ENCODE measurements at places on chromosomes 5 and 9.
A peak's percentile ranks its signal among the peaks of the same experiment; 100 is the strongest.

DNA sequence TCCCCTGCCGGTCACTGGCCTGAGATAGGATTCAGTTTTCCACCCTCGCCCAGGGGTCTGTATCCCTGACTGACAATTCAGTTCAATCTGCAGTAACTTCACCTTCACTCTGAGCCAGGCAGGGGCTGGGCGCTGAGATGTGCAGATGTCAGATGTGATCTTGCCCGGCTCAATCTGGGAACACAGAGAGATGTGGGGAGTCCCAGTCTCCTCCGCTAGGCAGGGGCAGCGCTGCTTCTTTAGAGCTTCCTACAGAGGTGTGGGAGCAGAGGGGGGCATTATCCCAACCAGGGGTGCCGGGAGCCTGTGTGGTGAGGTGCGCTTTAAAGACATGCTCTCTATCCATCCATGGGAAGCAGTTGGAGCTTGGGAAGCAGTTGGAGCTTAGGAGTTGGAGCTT lies 14.6 kb downstream of the TMOD1 start:
- no peak for DNase-seq

GRCh38 chr9:88828018-88828417 lies 163.2 kb upstream of the S1PR3 start:
- DNase-seq, result no peak

- peak; percentile 9 for DNase-seq
Observed at GRCh38 chr5:103808464-103809106, 246.0 kb upstream of the NUDT12 start.

DNA sequence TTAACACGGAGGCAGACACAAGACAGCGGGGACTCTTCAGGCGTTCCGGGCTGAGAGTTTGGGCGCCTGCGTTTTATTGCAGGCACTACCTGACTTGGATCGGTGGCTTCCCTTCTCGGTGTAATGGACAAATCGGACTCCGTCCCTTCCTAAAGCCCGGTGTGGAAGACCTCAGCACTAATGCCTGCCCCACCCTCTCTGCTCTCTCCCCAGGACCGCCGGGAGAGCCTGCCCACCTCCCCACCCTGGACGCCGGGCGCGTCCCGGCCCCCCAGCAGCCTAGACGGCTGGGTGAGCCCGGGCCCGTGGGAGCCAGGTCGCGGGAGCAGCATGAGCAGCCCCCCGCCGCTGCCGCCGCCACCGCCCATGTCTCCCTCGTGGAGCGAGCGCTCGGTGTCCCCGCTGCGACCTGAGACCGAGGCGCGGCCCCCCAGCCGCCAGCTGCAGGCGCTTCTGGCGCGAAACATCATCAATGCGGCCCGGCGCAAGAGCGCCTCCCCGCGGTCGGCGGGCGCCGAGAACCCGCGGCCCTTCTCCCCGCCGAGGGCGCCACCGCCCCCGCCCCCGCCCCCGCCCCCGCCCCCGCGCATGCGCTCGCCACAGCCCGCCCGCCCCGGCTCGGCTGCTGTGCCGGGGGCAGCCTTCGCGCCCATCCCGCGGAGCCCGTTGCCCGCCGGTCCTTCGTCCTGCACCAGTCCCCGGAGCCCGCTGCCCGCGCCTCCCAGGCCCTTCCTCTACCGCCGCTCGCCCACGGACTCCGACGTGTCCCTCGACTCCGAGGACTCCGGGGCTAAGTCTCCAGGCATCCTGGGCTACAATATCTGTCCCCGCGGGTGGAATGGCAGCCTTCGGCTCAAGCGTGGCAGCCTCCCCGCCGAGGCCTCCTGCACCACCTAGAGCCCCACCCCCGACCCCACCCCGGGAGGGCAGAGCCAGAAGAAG lies 4.6 kb upstream of the MYOZ3 start:
- peak; percentile 63 for DNase-seq

- DNase-seq, result no peak
Observed at GRCh38 chr5:172144931-172145869, 42.8 kb downstream of the STK10 start.

- DNase-seq, result no peak
Observed at GRCh38 chr5:8417316-8418048, 548.5 kb downstream of the MTRR start.

DNA sequence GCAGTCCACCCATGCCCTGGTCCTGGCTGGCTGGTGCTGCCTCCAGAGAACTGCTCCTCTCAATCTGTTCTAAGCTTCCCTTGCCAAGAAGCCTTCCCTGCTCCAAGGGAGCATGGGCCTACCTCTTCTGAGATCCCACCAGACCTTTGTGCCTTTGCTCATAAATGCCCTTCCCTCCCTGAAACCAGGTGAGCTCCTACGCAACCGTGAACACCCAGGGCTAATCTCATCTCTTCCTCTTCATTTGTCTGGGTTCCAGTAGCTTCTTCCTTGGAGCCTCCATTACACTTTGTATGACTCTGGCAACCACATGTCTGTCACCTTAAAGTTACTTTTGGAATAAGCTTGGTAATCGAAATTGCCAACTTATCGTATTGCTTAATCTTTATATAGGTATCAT lies 270.6 kb downstream of the PBX3 start:
- DNase-seq, result no peak

DNA sequence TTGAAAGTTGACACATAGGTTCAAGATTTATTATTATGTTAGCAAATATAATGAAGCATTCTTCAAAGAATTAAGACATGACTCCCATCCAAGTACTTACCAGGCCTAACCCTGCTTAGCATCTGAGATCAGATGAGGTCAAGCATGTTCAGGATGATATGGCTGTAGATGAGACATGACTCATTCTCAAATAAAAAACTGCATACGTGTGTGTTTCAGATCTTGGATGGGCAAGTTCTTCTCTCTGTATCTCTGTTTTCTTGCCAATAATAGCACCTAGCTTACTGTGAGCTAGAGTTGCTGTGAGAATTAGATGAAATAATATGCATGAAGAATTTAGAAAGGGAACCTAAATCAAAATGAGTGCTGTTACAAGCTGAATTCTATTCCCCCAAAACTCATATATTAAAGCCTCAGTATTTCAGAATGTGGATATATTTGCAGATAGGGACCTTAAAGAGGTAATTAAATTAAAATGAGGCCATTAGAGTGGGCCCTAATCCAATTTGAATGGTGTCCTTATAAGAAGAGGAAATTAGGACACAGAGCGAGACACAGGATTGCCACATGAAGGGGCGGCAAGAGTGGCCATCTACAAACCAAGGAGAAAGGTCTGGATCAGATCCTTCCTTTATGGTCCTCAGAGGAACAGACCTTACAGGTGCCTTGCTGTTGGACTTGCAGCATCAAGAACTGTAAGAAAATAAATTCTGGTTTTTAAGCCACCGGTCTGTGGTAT lies 146.2 kb downstream of the MARCHF11 start:
- DNase-seq, result no peak

- DNase-seq, result peak; percentile 51
Observed at GRCh38 chr9:4243877-4244812, 55.7 kb downstream of the GLIS3 start.

DNA sequence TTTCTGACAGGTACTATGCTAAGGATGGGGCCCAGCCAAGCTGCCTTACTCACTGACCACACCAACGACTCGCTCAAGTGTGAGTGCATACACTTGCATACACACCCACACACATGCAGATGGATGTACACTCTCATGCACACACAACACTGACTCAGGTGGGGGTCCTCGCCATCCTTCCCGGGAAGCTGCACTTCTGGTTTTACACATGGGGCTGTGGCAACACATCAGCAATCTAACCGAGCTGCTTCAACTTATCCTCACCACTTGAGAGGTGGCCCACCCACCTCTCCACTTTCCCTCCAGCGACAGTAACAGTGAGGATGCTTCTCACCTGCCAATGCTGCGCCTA lies 67.2 kb upstream of the SLC25A51 start:
- no peak for DNase-seq

- no peak for DNase-seq
Observed at GRCh38 chr5:107805824-107806223, 135.1 kb upstream of the EFNA5 start.

DNA sequence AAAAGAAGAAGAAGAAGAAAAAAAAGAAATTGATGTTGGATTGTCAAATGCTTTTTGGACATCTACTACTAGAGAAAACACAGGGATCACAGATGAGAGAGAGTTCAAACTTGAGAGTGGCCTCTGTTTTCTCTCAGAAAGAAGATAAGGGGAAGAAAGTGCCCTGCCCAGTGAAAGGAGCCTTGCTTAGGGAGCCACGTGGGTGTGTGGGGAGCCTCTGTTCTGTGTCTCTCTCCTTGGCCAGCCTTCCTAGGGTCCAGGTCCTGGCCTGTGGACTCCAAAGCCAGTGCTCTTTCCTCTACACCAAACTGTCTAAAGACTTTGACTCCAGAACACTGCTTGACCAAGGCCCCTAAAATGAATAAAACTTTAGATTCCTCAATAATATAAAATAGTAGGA lies 22.0 kb upstream of the COL15A1 start:
- no peak for DNase-seq

DNA sequence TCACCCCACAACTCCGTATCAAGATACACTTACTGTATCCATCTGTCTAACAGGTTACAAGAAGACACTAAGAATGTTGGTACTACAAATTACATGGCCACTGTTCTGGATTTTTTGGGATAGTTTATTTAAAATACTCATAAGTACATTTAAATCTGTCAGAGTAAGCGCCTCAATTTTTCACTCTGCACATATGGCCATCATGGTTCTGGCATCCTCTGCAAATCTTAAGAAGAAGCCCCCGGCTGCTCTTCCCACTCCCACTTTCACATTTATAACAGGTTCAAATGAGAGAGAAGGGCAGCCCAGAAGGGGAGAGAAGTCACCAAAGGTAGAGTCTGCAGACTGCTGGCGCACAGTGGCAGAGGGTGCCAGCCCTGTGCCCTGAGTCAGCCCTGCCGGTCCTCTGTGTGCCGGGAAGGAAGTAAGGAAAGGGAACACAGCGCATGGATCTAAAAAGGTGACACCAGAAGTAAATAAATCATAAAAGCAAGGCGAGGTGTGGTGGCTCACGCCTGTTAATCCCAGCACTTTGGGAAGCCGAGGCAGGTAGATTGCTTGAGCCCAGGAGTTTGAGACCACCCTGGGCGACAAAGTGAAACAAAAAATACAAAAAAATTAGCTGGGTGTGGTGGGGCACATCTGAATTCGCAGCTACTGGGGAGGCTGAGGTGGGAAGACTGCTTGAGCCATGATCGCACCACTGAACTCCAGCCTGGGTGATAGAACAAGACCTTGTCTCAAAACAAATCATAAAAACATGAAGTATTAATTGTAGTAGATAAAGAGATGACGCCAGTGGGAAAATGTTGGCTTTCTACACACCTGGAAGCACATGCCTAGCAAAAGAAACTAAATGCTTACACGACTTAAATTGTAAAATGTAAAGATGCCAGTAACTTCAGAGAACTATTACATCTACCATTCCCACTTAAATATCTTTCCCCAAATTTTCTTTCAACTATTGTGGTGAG lies 30.0 kb downstream of the RNF130 start:
- no peak for DNase-seq

DNA sequence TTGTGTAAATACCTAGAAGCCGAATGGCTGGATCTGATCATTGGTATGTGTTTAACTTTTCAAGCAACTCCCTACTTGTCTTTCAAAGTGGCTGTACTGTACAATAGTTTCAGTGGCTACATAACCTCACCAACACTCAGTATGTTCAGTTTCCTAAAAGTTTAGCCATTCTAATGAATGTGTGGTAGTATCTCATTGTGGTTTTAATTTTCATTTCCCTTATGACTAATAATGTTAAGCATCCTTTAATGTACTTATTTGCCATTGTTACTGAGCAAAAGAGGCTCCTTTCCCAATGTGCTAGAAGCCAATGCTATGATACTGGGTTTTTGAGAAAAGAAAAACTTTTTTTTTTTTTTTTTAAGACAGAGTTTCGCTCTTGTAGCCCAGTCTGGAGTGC lies 27.8 kb upstream of the ALDOB start:
- DNase-seq, result no peak

DNA sequence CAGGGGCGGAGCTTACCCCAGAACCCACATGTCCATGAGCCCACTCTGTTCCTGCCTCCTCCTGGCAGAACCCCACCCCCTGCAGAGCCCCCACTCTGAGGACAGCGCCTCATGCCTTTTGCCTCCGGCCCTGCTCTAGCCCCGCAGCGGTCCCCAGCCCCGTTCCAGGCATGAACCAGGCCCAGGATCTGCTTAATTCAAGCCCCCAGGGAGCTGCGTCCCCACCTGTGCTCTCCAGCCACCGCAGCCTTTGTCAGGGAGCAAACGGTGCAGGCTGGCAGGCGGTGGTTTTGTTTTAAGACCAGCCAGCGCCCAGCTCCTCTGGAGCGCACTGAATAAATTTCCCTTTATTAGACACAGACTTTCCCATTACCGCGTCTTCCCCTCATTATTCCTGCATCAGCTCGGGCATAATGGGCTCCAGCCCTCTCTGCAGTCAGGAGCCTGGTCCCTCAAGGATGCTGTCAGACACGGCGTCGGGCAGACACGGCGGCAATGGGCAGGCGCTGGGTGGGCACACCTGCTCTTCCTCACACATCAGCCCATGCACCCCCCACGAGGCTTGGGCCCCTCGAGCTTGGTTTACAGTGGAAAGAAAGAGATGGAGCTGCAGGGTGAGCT lies 137.6 kb downstream of the OLFM1 start:
- no peak for DNase-seq

DNA sequence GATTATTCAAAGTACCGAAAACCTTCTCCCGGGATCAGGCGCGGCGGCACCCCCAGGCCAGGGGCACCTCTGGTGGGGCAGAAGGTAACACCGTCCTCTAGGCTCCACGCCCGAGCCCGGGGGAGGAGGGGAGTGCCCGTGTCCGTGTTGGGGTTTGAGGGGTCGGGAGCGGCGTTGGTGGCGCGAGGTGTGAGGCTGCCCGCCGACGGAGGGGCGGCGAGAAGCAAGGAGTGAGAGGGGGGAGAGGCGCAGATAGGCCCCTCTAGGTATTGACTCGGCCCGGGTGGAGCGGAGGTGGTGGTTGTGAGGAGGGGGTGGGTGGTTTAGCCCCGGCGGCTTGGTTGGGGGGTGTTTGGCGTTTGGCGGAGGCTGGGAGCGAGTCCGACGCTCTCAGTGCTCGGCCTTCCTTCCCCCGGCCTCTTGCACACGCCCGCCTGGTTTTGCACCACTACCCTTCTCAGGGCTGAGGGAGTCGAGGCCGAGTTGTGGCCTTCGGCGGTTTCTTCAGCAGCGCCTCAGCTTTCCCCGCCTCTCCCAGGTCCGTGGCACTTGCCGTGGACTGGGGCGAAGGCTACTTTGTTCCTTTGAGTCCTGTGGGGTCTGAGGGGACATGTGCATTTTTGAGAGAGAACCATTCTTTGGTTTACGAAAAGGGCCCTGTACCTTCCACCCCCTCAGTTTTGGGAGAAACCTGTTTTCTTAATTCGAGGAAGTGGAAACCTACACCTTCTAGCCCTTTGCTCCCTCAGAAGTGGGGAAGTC lies 450 bp downstream of the GPBP1 start:
- peak; percentile 36 for DNase-seq

Measured in lung microvascular endothelial cell (primary cell).